ENCODE measurements at places on chromosomes 4 and X.

DNA sequence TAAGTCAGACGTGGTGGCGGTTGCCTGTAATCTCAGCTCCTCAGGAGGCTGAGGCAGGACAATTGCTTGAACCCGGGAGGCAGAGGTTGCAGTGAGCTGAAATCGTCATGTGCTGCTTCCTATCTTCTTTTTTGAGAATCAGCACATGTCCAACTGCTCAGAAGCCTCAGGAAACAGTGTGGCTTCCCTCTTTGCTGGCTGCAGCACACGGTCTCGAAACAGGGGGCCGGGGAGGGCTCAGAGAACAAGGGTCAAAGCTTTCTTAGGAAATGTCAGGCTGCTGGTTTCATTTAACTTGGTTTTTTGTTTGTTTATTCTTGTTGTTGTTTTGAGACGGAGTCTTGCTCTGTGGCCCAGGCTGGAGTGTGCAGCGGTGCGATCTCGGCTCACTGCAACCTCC, 31.3 kb downstream of the CRLF2 start:
- no peak for DNase-seq

GRCh38 chr4:163462556-163462955, 11.0 kb downstream of the TKTL2 start:
- DNase-seq: no peak

DNA sequence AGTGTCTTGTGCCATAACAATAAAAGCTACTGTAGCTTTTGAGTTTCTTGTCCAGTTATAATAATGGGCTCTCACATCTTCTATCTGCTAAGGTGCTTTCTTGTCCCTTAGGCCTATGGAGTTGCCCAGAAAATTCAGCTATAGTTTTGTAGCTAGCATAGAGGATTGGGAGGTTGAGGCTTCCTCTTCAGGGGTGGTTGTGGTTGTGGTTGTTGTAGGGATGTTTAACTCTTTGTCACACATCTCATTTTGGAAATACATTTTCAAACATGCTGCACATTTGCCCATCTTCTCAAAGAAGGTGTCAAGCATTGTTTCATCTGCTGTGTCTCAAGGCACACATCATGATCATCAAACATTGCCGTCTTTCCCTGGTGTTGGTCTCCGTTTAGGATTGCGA, 65.0 kb downstream of the ATXN3L start:
- DNase-seq: no peak

DNA sequence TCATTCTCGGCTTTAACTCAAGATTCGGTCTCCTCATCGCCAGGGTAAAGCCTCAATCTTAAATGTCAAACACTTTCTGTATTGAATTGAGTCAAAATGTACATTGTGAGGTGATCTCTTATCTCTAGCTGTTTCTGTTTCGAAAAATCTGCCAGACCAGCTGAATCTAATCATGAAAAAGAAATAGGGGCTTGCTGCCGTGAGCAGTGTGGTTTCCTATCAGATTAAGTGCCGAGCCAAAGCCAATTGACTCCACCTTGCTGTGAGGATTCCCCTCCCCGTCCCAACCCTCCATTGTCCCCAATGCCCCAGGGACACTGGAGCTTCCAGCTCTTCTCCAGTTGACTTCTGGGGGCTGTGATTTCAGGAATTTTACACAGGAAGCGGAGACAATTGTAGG, 12.5 kb upstream of the CRLF2 start:
- DNase-seq: no peak

DNA sequence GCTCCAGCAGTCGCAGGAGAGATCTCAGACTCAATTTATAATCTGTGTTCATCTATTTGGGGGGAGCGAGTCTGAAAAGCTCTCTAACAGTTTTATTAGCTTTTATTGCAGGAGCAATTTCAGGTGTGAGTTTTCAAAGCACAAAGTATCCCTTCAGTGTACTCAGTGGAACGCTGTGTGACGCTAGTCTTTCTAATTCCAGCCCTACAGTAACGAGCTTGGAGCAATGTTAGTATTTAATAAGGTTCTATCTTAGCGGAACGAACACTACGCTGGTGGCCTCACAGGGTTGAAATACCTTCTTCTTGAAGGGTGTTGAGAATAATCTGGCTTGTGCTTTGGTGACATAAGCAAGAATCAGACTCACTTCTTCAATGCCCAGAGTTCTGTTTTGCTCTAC, 8.4 kb downstream of the HS3ST1 start:
- no peak for DNase-seq

DNA sequence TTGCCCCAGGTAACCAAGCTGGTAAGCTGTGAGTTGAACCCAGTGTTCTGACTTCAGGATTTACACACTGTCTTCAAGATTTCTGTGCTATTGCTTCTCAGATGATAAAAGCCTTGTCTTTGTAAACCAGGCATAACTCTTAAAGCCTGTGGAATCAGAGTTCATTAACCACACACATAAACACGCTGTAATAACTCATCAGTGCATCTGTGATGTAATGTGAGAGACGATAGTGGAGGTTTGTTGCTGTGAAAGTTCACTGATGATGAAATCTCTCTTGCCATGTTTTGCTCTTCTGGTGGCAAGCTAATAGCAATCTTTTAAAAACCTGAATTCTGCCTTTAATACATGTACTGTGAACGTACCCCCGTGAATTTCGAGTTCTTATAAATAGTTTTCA, 41.5 kb downstream of the CLCN4 start:
- DNase-seq: no peak

- DNase-seq: no peak
Measured at GRCh38 chr4:10949039-10949733, 264.6 kb upstream of the CLNK start.
